ENCODE measurements at places on chromosomes 6 and 20.

DNA sequence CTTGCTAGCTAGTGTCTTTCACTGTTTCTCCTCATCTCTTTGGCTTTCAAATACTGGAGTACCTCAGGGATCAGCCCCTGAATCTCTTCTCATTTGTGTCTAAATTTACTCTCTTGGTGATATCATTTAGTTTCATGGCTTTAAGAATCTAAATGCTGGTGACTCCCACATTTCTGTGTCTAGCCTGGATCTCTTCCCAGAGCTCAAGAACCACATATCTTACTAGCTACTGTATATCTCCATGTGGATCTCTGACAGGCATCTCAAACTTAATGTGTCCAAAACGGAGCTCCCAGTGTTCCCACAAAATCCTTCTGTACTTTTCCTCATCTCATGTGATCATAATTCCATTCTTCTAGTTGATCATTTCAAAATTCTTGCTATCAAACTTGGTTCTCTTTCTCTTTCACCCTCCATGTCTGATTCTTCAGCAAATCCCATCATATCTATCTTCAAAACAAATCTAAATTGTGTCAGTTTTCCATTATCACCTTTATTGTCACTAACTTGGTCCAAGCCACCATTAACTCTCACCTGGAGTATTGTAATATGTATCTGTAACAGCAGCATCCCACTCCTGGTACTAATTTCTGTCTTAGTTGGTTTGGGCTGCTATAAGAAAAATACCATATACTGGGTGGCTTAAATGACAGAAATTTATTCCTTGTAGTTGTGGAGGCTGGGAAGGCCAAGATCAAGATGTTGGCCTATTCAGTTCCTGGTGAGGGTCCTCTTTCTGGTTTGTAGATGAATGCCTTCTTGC is 45.9 kb downstream of the CCDC170 start:
- no peak for DNase-seq

DNA sequence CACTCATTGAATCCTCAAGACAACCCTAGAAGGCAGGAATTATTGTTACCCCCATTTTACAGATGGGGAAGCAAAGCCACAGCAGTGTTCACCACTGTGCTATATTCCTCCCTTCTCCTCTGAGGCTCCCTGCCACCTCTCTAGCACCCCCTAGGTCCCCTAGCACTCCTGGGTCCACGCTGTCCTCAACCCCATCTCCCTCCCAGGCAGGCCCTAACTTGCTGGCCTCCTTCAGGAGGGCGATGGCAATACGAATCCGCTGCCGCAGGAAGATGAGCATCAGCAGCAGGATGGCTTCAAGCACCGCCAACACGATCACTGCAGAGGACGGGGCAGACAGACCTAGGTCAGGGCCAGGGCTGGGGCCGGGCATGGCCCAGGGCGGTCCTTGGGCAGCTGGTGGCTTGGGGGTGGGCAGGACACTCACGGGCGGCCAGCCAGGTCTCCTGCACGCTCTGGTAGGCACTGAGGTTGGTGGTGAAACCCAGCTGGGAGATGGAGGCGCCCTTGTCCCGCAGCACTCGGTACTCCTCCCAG is 7.8 kb upstream of the NEU1 start:
- DNase-seq, result no peak

GRCh38 chr20:10710991-10711775 is 37.4 kb upstream of the JAG1 start:
- no peak for DNase-seq

DNA sequence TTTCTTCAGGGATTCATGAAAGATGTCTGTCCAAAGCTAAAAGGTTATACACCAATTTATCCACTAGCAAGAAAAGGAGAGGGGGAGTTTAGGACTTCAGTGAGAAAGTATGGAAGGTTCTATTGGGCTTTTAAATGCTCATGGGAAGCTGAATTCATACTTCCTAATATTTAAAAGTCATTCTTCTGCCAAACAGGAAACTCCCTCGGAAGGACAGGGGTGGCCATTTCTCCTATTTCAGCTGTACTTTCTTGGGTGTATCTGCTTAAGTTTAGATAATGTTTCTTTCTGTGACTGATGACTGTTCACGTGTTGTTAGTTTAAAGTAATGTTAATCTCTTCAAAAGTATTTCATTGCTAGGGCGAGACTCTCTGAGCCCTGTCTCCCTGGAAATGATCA is 80.5 kb upstream of the IFNGR1 start:
- no peak for DNase-seq

DNA sequence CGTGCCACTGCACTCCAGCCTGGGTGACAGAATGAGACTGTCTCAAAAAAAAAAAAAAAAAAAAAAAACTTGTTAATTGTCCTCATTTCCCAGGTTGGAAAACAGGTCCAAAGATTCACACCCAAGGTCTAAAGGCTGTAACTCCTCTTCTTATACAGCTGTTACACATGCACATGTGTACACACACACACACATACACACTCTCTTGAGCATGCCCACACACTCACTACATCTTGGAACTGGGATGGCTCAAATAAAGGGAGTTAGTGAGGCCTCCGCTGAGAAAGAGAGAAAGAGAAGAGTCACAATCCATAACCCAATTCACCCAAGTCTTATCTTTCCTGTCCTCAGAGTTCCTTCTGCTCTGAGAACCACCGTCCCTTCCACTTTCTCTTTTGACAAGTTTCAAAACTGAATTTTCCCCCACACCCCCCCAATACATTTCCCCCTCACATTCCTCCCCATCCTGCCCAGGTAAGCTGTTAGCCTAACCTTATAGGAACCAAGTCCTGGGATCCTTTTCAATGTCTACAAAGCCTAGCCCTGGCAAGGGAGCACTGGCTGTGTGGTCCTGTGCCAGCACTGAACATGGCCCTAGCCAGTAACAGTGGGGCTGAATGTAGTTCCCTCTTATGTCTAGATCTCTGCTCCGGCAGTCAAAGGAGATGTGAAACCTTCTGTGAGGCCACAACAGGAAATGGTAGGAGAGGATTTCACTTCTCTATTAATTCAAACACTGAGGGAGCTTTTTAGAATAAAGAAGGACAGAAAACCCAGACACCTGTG is 3.2 kb upstream of the HLA-DMB start:
- no peak for DNase-seq

- DNase-seq, result no peak
Measured at GRCh38 chr6:88374553-88374952, 208.4 kb upstream of the CNR1 start.

GRCh38 chr6:98927534-98927933 is 20.2 kb downstream of the FBXL4 start:
- DNase-seq, result no peak

DNA sequence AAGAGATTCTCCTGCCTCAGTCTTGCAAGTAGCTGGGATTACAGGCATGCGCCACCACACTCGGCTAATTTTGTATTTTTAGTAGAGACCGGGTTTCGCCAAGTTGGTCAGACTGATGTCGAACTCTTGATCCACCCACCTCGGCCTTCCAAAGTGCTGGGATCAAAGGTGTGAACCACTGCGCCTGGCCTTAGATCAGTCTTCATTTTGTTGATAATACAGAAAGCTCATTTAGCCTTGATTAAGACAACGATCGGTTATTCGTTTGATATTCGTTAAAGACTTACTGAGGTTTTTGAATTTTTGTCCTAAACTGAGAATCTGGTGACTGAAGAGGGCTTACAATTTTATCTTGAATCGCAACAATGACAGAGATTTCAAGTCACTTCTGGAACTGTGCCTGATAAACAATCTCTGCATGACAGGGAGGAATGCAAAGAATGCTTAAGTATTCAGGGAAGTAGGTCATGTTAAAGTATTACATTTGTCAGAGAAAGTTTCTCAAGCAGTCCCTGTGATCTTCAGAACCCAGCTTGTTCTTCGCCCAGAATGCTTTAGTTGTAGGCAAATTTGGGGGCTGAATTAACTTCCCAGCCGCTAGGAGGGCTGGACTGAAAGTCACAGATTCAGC is 14.8 kb downstream of the AKAP12 start:
- no peak for DNase-seq

DNA sequence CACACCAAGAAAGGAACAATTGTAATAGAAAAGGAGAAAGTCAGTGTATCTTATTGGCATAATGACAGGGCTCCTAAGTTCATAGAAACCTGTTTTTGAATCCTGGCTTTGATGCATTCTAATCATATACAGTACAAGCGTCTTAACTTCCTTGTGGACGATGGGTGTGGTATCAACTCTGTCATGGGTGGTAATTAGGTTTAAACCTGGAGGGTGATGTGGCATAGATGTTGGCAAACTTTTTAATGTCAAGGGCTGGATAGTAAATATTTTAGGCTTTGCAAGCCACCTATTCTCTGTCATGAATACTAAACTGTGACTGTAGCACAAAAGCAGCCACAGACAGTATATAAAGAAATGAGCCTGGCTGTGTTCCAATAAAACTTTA is 138.7 kb upstream of the EDN1 start:
- DNase-seq, result no peak

DNA sequence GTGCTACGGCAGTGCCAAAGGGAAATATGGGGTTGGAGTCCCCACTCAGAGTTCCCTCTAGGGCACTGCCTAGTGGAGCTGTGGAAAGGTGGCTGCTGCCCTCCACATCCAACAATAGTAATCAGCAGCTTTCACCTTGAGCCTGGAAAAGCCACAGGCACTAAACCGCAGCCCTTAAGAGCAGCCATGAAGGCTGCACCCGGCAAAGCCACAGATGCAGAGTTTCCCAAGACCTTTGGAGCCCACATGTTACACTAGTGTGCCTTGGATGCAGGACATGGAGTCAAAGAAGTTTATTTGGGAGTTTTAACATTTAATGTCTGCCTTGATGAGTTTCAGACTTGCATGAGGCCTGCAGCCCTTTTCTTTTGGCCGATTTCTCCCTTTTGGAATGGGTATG is 91.4 kb upstream of the HSF2 start:
- DNase-seq, result no peak

DNA sequence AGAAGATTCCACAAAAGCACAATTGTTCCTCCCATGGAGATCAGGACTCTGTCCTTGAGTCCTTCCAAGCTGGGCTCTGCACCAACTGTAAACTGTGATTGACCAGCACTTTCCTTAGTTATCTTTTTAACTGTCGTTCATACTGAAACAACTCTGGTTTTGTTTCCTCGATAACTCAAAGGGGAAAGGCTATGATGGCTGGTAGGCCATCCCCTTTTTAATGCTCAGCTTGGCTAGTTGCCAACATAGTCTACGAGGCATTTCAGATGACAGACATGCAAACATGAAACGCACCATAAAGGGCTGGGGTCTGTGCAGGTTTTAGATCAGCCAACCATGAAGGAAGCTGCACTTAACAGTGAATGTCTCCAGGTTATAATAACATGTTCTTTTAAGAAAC is 497.1 kb upstream of the ARID1B start:
- DNase-seq, result no peak

- DNase-seq, result no peak
Measured at GRCh38 chr20:59559024-59559817, 45.1 kb upstream of the PHACTR3 start.

DNA sequence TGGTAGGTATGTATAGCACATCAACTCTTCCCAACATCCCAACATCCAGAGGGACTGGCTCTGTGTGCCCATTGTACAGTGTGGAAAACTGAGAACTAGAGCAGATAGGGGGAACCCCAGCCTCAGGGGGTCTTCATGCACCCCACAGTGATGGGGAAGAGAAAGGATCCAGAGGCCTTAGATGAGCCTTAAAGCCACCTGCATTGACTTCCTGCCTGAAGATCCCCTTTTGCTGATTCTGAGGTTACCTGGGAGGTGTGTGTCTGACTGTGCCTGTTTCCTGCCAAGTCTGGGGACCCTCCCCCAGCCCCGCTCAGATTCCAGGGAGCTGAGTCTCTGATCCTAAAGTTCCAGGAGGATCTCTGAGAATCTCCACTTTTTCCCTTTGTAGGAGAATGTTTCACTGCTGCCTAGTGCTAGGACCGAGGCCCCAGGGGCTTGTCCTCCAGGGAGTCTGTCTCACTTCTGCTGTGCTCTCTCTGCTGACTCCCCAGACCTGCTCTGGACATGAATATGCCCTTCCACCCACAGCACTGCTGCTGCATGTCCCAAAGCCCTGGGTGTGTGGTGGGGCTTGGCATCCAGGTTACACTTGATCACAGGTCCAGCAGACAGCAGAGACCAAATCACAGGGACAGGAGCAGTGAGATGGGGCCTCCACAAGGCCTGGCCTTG is 12.8 kb upstream of the PGC start:
- DNase-seq, result no peak

- DNase-seq, result no peak
Measured at GRCh38 chr6:151119823-151120524, 119.8 kb upstream of the AKAP12 start.

GRCh38 chr6:111212625-111213024 is 125.3 kb downstream of the SLC16A10 start:
- no peak for DNase-seq

GRCh38 chr6:90274451-90275030 is 22.1 kb downstream of the BACH2 start:
- peak; percentile 84 for DNase-seq

DNA sequence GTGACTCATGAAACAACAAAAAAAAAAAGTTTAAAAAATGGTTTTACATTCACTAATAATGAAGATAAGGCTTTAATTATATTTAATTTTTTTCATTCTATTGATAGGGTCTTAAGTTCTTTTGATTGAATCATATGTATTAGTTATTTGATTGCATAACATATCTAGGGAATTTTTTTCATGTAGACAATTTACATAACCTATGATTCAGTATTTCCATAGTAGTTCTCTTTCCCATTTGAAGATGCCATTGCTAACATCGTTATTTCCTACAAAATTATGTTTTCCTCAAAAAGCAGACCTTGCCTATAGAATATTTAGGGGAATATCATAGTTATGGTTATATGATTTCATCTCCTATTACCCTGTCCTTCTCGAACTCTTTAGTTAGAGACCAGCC is 463.4 kb downstream of the TFAP2B start:
- DNase-seq, result no peak

GRCh38 chr20:33664762-33665144 is 2.0 kb upstream of the ACTL10 start:
- DNase-seq, result no peak

DNA sequence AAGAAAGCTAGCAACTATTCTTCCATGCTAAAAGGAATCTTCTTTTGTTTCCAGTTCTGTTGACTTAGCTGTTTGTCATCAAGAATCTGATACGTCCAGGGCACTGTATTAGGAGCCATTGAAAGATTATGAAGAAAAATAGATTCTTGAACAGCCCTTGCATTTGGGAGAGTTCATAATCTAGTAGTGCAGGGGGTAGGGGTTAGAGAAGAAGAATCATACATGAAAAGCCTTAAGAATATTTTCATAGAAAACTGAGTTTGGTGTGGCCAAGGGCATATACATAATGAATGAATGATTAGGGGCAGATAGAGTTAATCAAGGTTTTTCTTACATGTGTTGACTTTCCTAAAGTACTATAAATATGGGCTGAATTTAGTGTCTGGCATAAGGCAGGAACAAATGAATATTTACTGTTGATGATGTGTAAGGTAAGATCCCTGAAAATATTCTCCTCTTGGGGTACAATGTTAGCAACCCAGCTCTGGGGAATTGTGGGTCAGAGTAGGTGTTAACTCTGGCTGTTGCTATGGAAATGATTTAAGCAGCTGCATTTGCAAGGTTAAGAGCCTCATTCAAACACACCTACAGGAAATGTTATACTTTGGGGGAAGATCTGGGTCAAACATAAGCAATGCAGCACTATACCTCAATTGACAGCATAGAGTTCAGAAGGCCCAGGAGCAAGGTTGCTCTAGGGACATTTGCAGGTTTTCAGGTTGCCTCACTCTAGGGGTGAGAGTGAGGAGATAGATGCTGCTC is 667.3 kb upstream of the CITED2 start:
- no peak for DNase-seq

- DNase-seq, result no peak
Measured at GRCh38 chr20:19347943-19348456, 135.6 kb downstream of the SLC24A3 start.
